Mesangial cell (primary cell): ENCODE measurements at places on chromosomes 12 and 14. TPM values are rescaled to one million over a fixed set of nuclear protein-coding genes. Genes with fewer than 3 reads are reported as not detected.

TMEM52B gene
- total RNA-seq: 1.3 TPM in 1 of 2 replicates, not detected in the other

AGAP2 gene
- 0.25 TPM in 1 of 2 replicates, not detected in the other for total RNA-seq

LRIG3 gene
- total RNA-seq: 60.8 and 70.9 TPM in 2 replicates

NID2 gene
- 37.8 and 301 TPM in 2 replicates for total RNA-seq

ACTR10 gene
- total RNA-seq: 47.9 and 58.1 TPM in 2 replicates

OR6C2 gene
- total RNA-seq: not detected in 2 replicates

ADAM21 gene
- total RNA-seq: under 0.01 TPM in 1 of 2 replicates, not detected in the other

SERPINA9 gene
- not detected in 2 replicates for total RNA-seq

GLS2 gene
- 1.1 and 2.2 TPM in 2 replicates for total RNA-seq

TAS2R8 gene
- not detected in 2 replicates for total RNA-seq

TMPRSS12 gene
- total RNA-seq: not detected in 2 replicates
